ENCODE measurements at places on chromosomes 13 and 19.

DNA sequence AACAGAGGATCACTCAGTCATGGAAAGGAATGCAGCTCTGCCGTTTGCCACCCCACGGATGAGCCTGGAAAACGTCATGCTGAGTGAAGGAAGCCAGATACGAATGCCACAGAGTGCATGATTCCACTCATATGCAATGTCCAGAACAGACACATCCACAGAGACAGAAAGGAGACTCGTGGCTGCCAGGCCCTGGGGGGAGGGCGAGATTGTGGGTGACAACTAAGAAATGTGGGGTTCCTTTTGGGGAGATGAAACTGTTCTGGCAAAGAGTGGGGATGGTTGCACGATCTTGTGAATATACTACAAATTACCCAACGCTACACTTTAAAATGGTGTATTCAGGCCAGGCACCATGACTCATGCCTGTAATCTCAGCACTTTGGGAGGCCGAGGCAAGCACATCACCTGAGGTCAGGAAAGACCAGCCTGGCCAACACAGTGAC lies 27.2 kb upstream of the NAPA start:
- no peak for DNase-seq

- DNase-seq, result no peak
These were observed 7.6 kb downstream of the LYPD3 start for GRCh38 chr19:43457809-43458208.

GRCh38 chr19:52987221-52987620 lies 24.5 kb upstream of the ZNF816 start:
- DNase-seq, result no peak

DNA sequence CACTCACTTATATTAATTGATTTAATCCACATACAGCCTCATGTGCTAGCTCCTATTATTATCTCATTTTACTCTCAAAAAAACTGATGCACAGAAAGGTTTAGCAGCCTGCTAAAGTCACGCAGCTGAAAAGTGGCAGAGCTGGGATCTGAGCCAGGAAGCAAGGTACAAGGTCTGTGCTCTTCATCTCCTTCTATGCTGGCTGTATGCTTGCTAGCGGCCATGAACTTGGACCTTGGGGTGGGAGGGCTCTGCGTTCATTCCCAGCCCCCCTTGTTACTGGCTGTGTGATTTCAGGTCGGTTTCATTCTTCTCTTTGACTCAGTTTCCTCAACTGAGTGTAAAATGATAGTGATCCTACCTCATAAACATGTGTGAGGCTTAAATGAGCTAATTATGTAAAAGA lies 69.8 kb downstream of the ALOX5AP start:
- DNase-seq, result no peak

- no peak for DNase-seq
These were observed 1.1 kb upstream of the ARHGAP35 start for GRCh38 chr19:46859637-46860124.

All from CD4-positive, alpha-beta T cell treated with Interleukin-10 for 1 hour (primary cell).